ENCODE measurements at places on chromosomes 5 and 9.

GRCh38 chr5:96885518-96886338 is 9.4 kb downstream of the ERAP2 start:
- DNase-seq = no peak

GRCh38 chr9:85416715-85417114 is 325.0 kb downstream of the AGTPBP1 start:
- DNase-seq = no peak

- DNase-seq = no peak
These were observed 255.3 kb downstream of the SYK start for GRCh38 chr9:91056917-91057316.

DNA sequence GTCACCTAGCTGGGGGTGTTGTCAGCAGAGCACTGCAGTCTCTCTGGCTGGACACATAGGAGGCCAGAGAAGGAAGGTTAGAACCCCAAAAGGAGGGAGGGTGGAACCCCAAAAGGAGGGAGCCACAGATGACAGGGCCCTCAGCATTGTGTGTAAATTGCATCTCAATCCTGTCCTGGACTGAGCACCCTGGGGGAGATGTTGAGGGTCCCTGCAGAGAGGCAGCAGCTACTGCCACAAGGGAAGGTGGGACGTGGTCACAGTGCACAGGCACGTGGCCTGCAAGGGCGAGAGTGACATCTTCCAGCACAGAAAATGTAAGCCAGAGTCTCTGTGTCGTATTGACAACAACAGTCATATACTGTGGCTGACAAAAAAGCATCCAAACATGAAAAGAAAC is 36.5 kb upstream of the CEP72 start:
- no peak for DNase-seq

GRCh38 chr5:5629607-5629978 is 207.1 kb downstream of the ICE1 start:
- no peak for DNase-seq

- DNase-seq = no peak
These were observed 739.4 kb downstream of the IRX1 start for GRCh38 chr5:4335078-4335477.

- no peak for DNase-seq
These were observed 7.6 kb downstream of the KIF24 start for GRCh38 chr9:34321451-34321850.

- DNase-seq = no peak
These were observed 48.8 kb downstream of the SLC1A3 start for GRCh38 chr5:36655161-36655560.

GRCh38 chr9:110033869-110034268 is 174.1 kb downstream of the C9orf152 start:
- DNase-seq = peak; percentile 45

DNA sequence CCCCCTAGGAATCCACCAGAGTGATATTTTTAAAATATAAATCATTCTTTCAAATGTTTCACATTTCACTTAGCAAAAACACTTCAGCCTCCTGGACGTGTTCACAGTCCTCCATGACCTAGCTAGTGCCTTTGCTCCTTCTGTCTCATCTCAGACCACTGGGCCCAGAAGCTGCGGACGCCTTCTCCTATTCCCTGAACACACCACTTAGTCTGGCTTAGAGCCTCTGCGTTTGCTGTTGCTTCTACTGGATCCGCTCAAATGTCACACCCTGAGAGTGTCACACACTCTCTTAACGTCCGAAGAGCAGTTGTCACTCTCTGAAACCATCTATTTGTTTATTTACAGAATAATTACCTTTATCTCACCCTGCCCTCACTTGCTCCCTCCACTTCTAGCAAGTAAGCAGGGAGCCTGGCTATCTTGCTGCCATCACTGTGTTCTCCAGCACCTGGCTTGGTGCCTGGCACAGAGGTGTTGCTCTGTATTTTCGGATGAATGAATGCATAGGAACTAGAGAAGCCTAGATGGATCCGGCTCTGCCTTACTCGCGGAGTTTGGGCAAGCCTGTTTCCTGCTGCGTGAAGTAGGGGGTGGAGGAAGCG is 1.2 kb upstream of the GRK6 start:
- no peak for DNase-seq

All from H54 (cell line).